ENCODE measurements at places on chromosomes 2 and 18.

GRCh38 chr2:200716386-200716785, 95.3 kb upstream of the BZW1 start:
- no peak for DNase-seq

DNA sequence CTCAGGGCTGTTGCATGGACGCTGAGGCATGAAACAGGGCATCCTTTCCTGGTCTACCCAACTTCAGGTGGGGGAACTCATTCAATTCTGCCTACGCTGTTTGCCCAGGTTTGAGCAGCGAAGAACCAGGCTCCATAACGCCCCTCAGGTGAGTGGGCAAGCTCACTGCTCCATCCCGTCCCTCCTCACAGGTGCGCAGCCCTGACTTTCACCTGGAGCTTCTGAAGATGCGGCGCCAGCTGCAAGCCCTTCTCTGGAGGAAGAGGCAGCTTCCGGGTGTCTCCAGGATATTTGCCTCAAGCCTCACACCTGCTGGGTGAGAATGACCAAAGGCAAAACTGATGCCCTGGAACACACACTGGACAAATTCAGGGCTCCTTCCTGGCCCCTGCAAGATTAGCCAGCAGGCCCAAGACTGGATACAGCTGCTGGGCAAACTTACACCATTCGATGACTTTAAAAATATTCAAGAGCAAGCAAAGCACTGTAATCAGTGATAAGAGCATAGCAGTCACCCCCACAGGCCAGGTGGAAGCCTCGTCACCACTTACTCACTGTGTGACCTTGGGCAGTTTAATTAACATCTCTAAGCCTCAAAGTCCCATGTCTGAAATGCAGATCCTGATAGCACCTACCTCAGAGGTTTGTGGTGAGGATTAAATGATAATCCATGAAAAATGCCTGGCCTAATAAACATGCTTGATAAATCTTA, 97.7 kb downstream of the GYPC start:
- no peak for DNase-seq

DNA sequence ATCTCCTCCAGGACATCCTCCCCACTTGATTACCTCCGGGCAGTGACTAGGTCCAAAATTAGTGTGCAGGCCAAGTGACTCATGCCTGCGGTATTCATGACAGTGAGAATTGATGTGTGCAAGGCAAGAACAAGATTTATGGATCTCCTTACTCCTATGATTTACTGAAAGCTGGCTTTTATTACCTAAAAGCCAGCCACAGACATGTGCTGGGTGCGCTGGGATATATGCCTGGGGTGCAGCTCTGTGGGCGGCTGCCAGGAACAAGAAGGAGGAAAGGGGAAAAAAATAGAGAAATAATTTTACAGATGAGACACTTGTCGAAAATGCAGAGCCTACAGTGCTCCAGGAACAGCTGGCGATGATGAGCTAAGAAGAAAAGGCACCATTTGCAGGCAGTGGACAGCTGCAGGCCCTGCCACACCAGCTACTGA, 359.3 kb downstream of the CMPK2 start:
- no peak for DNase-seq

DNA sequence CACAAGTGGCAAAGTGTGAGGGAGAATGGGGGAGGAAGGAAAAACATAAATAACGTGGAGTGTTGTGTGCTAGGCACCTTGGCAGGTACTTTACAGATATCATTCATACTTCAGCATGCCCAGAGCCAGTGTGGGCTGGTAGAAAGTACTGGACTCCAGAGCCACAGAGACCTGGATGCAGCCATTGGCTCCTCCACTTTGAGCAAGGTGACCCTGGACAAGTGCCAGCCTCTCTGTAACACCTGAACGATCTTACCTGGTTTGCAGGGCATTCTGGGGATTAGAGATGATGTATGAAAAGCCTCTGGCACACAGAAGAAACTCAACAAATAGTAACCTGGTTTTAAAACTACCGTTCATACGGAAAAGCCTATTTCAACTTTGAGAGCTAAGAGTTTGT, 6.3 kb downstream of the LOXHD1 start:
- DNase-seq: no peak

- DNase-seq: no peak
Measured at GRCh38 chr2:101160454-101160853, 9.3 kb upstream of the TBC1D8 start.

- peak; percentile 76 for DNase-seq
Measured at GRCh38 chr2:232502511-232502910, 14.9 kb upstream of the ECEL1 start.

DNA sequence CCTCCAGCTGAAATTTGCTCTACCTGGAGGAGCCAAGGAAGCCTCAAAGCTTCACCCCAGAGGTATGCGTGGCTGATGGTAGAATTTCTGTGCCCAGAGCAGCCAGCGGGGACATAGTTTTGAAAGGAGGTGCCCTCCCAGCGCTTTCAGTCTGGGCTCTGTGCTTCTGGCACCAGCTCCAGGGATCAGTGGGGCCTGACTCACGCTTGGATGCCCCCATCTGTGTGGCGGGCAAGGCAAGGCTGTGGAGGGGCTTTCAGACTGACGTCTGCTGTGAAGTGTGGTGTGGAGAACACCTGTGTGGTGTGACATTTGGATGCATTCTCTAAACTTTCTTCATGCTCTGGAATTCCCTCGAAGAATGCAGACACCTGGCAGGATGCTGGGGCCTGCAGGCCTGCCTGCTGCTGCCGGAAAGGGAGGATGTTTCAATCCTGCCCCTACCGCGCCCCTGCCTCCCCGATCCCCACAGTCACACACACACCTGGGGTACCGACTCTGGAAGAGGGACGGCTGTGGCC, 84.1 kb downstream of the CTIF start:
- no peak for DNase-seq

DNA sequence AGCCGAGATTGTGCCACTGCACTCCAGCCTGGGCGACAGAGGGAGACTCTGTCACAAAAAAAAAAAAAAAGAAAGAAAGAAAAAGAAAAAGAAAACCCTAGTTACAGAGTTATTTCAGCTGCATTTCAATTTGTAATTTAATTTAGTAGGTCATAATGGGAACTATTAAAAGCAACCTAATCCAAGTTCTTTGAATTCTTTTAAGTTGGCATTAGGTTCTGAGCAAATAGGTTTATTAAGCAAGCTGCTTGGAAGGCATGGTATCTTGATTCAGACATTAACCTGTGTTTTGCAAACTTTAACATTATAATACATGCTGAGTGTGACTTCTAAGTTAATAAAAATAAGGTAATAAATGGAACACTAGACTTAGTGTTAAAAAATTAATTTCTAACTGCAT, 29.8 kb upstream of the COBLL1 start:
- DNase-seq: no peak

GRCh38 chr18:76402026-76402990, 92.7 kb downstream of the ZNF516 start:
- no peak for DNase-seq

GRCh38 chr18:13366131-13366530, 147.6 kb downstream of the LDLRAD4 start:
- no peak for DNase-seq

- no peak for DNase-seq
Measured at GRCh38 chr2:136801661-136802060, 36.3 kb downstream of the THSD7B start.

GRCh38 chr2:23491591-23492336, 106.8 kb downstream of the KLHL29 start:
- no peak for DNase-seq

GRCh38 chr18:12890964-12891363, 6.9 kb upstream of the PTPN2 start:
- DNase-seq: no peak

DNA sequence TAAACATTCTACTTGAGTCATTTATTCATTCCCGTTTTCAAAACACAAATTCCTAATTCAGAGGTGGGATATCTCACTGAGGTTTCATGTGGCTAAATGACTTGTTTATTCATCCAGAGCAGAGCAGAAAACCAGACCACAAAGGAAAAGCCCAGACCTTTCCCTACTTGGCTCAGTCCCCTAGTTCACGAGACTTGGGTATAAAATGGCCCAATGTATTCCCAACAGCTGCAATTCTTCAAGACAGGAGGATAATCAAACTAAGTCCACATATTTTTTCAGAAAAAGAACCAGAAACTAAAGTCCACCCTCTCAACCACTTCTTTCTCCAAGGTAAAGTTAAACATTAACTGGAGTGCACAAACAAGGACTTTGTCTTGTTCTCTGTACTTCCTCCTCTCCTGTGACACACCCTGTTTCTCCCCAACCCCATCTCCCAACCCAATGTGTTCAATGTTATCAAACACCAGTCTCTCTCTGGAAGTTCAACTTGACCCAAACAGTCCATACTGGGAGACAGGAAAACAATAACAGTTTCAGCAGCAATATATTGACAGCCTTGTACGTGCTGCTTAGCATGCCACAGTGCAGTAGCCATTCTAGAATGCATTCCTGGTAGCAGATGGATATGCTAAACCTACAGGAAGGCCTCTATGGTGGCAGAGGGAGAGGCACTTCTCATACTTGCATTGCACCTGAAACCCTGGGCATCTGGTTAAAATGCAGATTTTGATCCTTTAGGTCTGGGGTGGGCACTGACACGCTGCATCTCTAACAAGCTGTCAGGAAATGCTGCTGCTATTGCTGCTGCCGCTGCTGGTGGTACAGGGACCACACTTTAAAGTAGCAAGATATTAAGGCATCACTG, 110.7 kb downstream of the INO80D start:
- DNase-seq: no peak

- no peak for DNase-seq
Measured at GRCh38 chr2:148459377-148459778, 185.2 kb upstream of the EPC2 start.

DNA sequence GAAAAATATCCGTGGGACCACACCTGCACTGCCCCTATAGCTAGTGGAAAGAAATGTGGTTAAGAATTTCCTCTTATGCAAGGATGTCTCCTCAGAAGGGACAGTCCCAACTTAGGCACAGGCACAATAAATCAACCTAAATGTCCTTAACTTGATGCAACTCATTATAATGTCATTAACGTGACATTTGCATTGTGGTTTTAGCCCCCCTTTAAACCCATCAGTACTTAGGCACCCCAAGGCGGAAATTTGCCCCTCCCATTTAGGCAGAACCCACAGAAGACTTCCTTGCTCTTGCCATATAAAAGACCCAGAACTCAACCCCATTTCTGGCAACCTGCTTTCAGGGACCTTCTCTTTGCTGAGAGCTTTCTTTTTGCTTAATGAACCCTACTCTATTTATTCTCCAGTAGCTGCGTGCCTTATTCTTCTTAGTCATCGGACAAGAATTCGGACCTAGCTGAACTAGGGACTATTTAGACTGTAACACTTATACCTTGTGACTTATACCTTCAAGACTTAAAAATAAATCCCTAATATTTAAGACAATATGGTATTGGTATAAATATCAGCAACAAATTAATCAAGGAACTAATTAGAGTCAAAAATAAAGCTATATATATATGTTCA, 1281.6 kb upstream of the TMEFF2 start:
- no peak for DNase-seq

GRCh38 chr2:227473806-227474205, 1.9 kb downstream of the AGFG1 start:
- no peak for DNase-seq

- DNase-seq: no peak
Measured at GRCh38 chr2:236871500-236872001, 214.1 kb upstream of the COPS8 start.

- DNase-seq: no peak
Measured at GRCh38 chr18:49584394-49584793, 22.5 kb downstream of the LIPG start.

- no peak for DNase-seq
Measured at GRCh38 chr2:220893411-220893810, 678.7 kb downstream of the EPHA4 start.

DNA sequence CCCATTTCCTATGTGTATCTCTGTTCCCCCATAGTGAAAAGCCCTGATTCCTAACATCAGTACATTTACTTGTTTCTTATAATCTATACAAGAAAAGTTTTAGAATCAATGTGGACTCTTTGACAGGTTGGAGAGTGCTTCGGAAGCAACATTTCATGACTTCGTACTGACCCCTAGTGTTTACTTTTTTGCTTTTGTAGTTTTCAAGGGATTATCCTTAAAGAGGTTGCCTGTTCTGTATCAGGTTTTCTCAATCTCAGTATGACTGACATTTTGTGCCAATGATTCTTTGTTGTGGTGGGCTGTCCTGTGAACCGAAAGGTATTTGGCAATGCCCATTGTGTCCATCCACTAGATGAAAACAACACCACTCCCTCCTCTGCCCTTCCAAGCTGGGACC, 43.3 kb upstream of the SERPINB2 start:
- DNase-seq: no peak

GRCh38 chr2:9565436-9566153, 10.0 kb upstream of the ADAM17 start:
- no peak for DNase-seq

GRCh38 chr2:191617575-191617974, 60.4 kb upstream of the NABP1 start:
- DNase-seq: no peak

DNA sequence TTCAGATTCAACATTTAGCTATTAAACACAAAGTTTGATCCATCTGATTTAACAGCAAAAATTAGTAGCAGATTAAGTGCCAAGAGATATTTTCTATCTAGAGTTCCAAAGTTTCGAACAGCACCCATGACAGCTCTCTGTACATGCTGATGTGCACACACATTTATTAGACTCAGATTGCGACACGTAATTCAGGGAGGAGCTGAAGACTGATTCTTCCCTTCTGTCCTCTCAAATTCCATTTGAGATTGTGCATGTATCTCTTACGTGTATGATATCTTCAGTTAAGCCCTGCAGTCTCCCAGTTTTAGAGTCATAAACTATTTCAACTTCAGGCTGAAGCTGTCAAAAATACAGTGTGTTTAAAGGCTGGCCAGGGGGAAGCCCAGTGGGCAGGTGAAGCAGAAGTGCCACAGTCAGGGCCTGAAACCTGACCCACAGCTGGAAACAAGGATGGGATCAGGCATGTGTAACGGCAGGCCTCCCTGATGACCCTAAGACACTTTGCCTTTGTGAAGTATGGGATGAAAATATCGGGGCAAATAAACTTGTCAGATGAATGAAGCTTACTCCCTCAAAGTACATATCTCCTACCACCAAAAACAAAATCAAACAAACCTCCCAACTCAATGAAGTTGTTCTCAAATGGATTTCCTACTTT, 30.6 kb downstream of the CYB5A start:
- no peak for DNase-seq

GRCh38 chr2:24040511-24040910, 6.7 kb downstream of the WDCP start:
- no peak for DNase-seq

DNA sequence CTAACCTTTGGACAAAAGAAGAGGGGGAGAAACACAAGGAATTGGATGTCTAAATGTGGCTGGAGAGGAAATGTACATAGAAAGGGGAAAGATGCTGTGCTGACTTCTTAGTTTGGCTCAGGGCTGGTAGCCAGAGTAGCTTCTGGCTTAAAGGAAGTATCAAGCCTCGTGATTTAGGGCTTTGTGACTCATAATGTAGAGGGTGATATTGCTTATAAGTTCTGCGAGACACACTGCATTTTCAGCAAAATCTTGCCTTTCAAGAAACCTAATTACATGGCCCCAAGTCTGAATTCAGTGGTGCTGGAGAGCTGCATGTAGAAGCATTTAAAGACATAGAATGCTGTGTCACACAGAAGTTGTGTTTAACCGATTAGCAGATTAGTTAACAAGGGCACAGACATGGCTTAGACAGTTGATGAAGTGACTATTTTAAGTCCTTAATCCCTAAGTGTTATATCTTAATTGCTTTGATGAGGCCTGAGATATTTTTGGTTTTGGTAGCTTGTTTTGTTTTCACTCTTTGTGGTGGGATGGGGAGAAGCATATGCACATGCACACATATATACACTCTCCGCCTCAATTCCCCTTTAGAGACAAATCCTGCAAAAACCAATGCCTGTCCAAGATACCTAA, 66.4 kb downstream of the EPAS1 start:
- no peak for DNase-seq

GRCh38 chr2:221529943-221530652, 42.0 kb downstream of the EPHA4 start:
- DNase-seq: no peak
